ENCODE measurements at places on chromosomes 3 and 15.

GRCh38 chr3:171184372-171184771, 157.9 kb upstream of the SLC2A2 start:
- no peak for DNase-seq

DNA sequence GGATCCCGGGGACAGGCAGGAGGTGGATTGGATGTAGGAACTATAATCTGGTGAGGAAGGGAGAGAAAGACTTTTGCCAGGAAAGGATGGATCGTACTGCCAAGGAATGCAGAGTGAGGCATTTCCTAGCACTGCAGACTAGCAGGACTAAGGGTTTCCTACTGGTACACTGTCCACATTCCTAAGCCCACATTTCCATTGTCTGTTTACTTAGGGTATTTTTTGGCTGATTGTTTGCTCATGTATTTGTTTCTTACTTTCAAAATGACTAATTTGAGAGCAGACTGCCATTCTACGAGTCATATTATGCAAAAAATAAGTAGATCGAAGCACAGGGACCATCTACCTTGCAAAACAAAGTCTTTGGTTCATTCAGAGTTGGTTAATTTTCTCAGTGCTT, 1029.5 kb upstream of the NR2F2 start:
- DNase-seq, result no peak

- no peak for DNase-seq
Measured at GRCh38 chr3:15660055-15660935, 58.8 kb downstream of the BTD start.

GRCh38 chr15:31098953-31099740, 2.4 kb downstream of the TRPM1 start:
- DNase-seq, result no peak

DNA sequence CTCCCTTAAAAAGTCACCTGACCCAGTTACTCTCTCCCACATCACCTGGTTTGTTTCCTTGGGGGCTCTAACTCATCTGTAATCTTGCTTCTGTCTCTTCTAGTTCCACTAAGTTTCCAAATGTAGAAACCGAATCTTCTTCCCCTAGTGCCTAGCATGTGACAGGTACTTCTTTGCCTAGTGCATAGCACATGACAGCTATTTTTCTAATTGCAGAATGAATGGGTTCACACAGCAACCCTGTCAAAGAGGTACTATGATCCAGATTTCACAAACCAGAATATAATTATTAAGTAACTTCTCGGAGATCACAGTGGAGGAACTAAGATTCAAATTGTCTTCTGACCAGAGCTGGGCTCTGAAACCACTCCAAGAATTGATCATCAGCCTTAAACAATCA, 7.4 kb downstream of the DPH3 start:
- no peak for DNase-seq

- DNase-seq, result no peak
Measured at GRCh38 chr15:43151688-43152087, 18.3 kb downstream of the TMEM62 start.

DNA sequence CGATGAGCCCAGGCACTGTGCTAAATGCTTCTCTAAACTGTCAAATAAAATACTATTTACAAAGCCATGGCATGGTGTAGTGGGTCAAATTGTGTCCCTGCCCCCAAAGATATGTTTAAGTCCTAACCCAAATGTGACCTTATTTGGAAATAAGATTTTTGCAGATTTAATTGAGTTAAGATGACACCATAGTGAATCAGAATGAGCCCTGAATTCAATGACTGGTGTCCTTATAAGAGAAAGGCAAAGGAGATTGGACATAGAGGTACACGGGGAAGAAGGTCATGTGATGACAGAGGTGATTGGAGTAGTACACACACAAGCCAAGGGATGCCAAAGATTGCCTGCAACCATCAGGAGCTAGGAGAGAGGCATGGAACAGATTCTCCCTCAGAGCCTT, 121.6 kb upstream of the VEPH1 start:
- no peak for DNase-seq

GRCh38 chr15:34038871-34039789, at the start of gene AVEN:
Gene AVEN (minus strand): TSS chr15:34039204. CDS start chr15:34039046, 158 bp downstream.
- DNase-seq, result peak; percentile 34

DNA sequence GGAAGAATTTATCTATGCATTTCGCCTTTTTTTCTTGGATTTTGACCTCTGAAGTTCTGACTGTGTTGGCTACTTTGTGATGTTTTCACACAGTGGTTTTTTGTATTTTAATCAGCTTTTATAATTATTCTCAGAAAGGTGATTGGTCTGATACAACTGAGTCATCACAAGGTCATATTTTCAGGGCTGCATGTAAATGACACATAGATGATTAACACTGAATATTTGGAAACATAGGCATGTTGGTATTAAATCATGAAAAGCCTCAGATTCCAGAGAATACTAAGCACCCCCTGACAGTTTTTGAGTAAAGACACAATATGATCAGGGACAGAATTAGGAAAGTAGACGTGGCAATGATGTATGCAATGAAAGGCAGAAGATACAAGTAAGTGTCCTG, 175.5 kb upstream of the SLCO3A1 start:
- DNase-seq, result no peak

DNA sequence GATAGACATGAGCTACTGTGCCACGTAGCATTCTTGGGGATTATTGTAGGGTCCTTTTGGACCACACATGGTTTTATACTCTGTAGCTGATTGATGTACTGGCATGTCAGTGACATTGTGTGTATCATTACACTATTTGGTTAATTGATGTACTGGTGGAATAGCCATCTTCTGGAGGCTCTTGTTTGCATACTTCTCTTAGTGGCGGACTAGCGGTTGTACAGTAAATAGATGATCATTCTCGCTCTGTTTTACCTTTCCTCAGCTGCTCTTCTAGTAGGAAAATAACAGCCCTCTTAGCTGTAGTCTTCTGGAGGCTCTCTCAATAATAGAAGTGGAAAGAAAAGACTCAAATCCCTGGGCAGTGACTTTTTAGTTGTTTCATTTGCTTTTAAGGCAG, 24.8 kb downstream of the IGF1R start:
- no peak for DNase-seq

GRCh38 chr3:16177962-16178627, 3.6 kb downstream of the GALNT15 start:
- DNase-seq, result no peak

DNA sequence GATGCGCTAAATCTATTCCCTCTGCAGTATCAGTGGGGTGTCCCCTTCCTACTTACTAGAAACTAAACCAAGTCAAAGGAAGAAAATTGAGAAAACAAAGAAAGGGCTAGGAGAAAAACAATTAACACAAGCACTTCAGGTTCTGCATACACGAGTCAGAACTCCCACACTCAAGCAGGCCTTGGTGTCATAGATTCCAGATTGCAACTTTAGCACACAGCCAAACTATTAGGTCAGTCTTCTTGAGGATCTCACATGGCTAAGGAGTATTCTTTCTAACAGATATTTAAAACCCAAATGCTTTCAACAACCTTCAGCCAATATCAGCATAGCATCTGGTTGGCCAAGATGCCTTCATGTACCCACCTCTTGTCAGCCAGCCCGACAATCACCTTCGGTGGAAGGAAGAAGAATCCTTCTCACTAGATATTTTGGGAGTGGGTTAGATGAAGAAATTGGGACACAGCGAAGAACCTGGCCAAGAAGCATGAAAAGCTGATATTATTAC, 340.0 kb downstream of the VPS13C start:
- DNase-seq, result no peak

GRCh38 chr3:45664578-45664977, 24.6 kb upstream of the SACM1L start:
- no peak for DNase-seq

DNA sequence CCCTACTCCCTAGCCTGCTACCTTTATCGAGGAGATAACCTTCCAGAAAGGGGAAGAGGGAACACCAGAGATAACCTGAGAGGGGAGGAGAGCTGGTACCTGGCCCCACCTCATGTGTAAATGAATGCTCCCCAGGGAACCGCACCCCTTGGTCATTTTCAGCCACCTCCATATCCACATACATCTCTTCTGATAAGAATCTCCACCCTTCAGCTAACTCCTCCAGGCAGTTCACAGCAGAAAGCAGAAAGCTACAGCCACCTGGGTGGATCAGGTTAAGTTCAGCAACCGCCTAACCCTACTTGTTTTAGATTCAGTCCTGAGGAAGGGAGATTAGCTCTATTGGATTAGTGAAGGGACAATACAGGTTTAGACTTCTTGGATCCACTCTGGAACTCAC, 38.0 kb upstream of the TIMP4 start:
- DNase-seq, result no peak
